ENCODE measurements at places on chromosomes 1 and 21.

DNA sequence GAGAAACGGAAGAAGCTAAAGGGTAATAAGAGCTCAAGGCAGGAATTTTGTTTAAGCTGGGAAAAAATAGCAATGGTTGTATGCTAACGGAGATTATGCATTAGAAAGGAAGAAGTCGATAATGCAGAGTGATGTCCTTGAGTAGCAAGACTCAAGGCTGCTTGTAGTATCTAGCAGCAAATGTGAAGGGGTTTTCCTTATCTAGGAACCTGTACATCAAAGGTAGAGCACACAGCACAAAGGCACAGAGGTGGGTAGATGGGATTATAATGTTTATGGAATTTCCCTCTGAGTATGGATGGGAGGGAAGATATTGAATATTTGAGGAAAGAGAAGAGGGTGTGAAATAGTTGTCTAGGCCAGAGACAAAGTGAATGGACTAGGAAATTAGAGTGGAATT lies 114.1 kb downstream of the PROX1 start:
- no peak for DNase-seq

DNA sequence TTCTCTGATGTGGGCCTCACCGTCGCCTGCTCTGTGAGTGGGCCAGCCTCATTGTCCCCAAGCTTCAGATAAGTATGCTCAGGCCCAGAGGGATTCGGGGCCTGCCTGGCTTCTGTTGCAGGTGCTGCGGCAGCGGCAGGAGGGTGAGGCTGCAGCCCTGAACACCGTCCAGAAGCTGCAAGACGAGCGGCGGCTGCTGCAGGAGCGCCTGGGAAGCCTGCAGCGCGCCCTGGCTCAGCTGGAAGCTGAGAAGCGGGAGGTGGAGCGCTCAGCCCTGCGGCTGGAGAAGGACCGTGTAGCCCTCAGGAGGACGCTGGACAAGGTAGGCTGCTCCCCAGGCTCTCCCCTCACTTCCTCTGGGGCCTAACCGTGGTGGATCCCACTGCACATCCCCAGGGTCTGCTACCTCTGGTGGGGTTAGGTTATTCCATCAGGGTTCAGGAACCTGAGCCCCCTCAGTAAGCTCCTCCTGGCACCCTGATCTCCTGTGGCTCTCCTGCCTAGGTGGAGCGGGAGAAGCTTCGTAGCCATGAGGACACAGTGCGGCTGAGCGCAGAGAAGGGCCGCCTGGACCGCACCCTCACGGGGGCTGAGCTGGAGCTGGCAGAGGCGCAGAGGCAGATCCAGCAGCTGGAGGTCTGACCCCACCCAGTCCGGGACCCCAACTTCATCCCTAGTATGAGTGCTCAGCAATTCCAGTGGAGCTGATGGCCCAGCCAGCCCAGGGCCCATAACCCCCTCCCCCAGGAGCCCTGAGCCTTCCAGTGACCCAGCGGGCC lies 10.1 kb downstream of the MFAP2 start:
- no peak for DNase-seq

DNA sequence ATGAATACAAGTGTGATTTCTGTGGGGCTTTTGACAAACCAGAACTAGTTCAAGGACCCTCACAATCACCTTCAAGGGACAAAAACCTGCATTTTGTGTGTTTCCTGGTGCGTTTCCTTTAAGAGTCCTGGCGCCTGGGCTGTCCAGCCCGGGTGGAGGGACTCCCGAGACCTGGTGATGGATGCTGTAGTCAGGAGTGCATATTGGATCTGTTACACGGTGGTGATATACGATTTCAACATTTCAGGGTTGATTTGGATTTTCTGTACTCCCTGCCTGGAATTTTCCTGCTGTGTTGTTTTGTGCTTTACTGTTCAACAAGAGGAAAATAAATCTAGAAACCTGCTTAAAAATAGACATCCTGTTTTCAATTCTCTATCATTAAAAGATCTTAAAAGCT lies 162.0 kb downstream of the KIF26B start:
- no peak for DNase-seq

- peak; percentile 21 for DNase-seq
Measured at GRCh38 chr1:3483801-3484444, 29.5 kb downstream of the ARHGEF16 start.

- no peak for DNase-seq
Measured at GRCh38 chr1:80170811-80171485, 1164.4 kb upstream of the ADGRL4 start.

All from hypothalamus (tissue), 51 donors.